Glomerular endothelial cell (primary cell): ENCODE measurements at places on chromosomes 11 and 22. TPM values are rescaled to one million over a fixed set of nuclear protein-coding genes. Genes with fewer than 3 reads are reported as not detected.

The PACSIN3 gene
- total RNA-seq, result 16.8 and 21.6 TPM in 2 replicates

The LYVE1 gene
- total RNA-seq, result 254 and 616 TPM in 2 replicates

The SYCE3 gene
- total RNA-seq, result 1.7 and 2.6 TPM in 2 replicates

The TEX54 gene
- not detected in 2 replicates for total RNA-seq

The C22orf42 gene
- total RNA-seq, result not detected in 2 replicates

The MEI1 gene
- total RNA-seq, result 0.34 and 0.64 TPM in 2 replicates

The PPM1F gene
- 202 and 208 TPM in 2 replicates for total RNA-seq

The SLC36A4 gene
- total RNA-seq, result 11.6 and 13.1 TPM in 2 replicates

The OMP gene
- total RNA-seq, result 0.53 TPM in 1 of 2 replicates, not detected in the other

The SHANK3 gene
- total RNA-seq, result 51.9 and 103 TPM in 2 replicates

The ROBO4 gene
- 605 and 785 TPM in 2 replicates for total RNA-seq

The LINC01488 gene
- total RNA-seq, result not detected in 2 replicates

The POU2F3 gene
- total RNA-seq, result 2.2 TPM in 1 of 2 replicates, not detected in the other

The OR2D2 gene
- total RNA-seq, result 0.35 TPM in 1 of 2 replicates, not detected in the other

The XRCC6 gene
- total RNA-seq, result 251 and 256 TPM in 2 replicates

The APOBEC3A gene
- total RNA-seq, result not detected in 2 replicates

The PATZ1 gene
- total RNA-seq, result 14.7 and 20.4 TPM in 2 replicates

The CLMP gene
- 1.5 and 7.1 TPM in 2 replicates for total RNA-seq

The JAML gene
- total RNA-seq, result not detected in 2 replicates

The SELENOO gene
- total RNA-seq, result 26.2 and 29.3 TPM in 2 replicates

The ALDH3B2 gene
- not detected in 2 replicates for total RNA-seq

The RASGRP2 gene
- total RNA-seq, result 0.34 and 1.3 TPM in 2 replicates

The TP53AIP1 gene
- total RNA-seq, result not detected in 2 replicates

The POTEH gene
- not detected in 2 replicates for total RNA-seq

The MCAT gene
- total RNA-seq, result 23.6 and 27.7 TPM in 2 replicates

The GNAZ gene
- total RNA-seq, result 0.12 and 0.78 TPM in 2 replicates

The SPI1 gene
- not detected in 2 replicates for total RNA-seq

The RBM7 gene
- total RNA-seq, result 18.2 and 33.8 TPM in 2 replicates

The PANX2 gene
- 1.1 and 1.7 TPM in 2 replicates for total RNA-seq

The TCN2 gene
- 40.1 and 47.5 TPM in 2 replicates for total RNA-seq

The KRTAP5-10 gene
- not detected in 2 replicates for total RNA-seq
